ENCODE measurements at places on chromosomes 6 and 20.
A peak's percentile ranks its signal among the peaks of the same experiment; 100 is the strongest.

- DNase-seq = no peak
Measured at GRCh38 chr6:56527934-56528333, 114.8 kb downstream of the DST start.

DNA sequence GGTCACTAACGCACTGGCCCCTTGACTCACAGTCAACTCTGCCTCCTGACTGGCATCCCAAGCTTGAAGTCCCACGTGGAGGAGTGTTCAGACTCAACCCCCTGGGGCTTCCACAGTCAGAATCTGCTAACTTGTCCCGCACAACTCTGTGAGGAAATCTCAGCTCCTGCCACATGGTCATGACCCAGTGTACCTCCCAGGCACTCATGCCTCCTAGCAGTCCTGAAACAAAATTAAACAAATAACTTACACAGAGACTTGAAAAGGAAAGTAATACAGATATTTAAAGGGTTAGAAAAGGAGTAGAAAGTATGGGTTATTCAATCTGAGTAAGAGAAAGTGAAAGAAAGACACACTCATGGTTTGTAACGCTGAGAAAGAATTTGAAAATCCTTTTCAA, 134.9 kb downstream of the GMDS start:
- no peak for DNase-seq

DNA sequence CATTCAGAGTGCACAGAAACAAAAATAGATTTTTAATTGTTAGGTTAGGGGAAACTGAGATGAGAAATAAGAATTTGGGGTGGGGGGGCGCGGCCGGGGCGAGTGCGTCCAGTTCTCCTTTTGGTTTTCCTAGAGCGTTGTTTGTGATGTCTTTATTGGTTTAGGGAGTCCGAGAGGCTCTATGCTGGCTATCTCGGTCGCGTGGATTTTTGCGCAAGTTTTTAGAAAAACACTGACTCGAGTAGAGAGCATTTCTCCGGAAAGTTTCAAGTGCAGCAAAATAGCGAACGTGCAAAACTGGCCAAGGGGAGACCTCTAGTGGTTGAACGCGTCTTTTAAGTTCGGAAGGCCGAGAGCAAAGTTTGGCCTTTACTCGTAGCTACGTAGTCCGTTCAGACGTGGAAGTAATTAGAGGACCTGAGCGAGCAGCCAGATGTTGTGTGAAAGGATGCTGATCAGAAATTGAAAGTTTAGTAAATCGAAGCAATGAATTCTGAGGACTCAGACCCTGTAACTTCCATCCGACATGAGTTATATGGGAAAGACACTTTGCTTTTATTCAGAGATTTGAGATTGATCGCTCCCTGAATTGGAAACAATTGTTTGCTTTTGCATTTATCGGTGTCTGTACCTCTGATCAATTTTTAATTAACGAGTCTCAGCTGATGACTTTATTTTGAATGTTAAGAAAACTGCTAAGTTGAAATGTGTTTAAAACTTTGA, 2.7 kb downstream of the L3MBTL3 start:
- peak; percentile 75 for DNase-seq

DNA sequence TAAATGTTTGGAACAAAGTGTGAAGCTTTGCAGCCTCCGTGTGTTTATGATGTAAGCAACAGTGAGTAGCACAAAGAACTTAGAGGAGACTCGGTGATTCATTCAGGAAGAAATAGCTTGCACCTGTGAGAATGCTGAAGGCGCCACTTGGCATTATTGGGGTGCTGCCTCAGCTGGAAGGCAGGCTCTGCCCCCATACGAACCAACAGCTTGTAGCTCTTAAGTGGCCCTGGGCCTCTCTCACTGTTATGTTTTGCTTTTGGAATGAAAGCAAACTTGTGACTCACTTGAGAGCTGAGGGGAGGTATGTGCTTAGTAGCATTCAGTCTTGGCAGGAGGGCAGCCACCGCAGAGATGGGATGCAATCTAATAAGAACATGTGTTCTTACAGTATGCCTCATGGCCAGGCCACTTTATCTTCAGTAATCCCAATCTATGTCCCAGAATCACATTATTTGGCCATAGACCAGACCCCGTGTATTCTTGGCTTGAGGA, 310.7 kb downstream of the EYA4 start:
- DNase-seq = no peak

GRCh38 chr6:145055567-145055966, 679.8 kb downstream of the EPM2A start:
- DNase-seq = no peak

DNA sequence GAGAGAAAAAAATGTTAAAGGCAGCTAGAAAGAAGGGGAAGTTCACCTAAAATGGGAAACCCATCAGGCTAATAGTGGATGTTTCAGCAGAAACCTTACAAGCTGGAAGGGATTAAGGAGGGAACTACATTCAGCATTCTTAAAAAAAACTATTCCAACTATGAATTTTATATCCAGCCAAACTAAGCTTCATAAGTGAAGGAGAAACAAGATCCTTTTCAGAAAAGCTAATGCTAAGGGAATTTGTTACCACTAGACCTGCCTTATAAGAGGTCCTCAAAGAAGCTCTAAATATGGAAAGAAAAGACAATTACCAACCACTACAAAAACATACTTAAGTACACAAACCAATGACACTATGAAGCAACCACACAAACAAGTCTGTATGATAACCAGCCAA, 59.2 kb upstream of the SLC35F1 start:
- DNase-seq = no peak

Data from stimulated activated naive CD8-positive, alpha-beta T cell treated with anti-CD3 and anti-CD28 coated beads, Interleukin-15, amount 100 ng/mL, for 72 hours (primary cell).